T-cell (primary cell): ENCODE measurements at places on chromosomes 1 and 21. TPM values are rescaled to one million over a fixed set of nuclear protein-coding genes. Genes with fewer than 3 reads are reported as not detected.

Gene SKI
- 218 TPM for total RNA-seq

Gene NBPF10
- 3.6 TPM for total RNA-seq

Gene BNIPL
- total RNA-seq: 2.6 TPM

Gene APOBEC4
- not detected for total RNA-seq

Gene NUP210L
- total RNA-seq: 0.14 TPM

Gene SLC25A33
- total RNA-seq: 4.4 TPM

Gene ADGRL2
- total RNA-seq: 0.70 TPM

Gene SLC16A4
- total RNA-seq: 0.35 TPM

Gene LHX8
- not detected for total RNA-seq

Gene OLFML2B
- not detected for total RNA-seq

Gene FCRLB
- 0.61 TPM for total RNA-seq

Gene CYP4A22
- not detected for total RNA-seq

Gene LEFTY1
- 0.23 TPM for total RNA-seq

Gene ABCA4
- not detected for total RNA-seq

Gene CEP170
- total RNA-seq: 32.7 TPM

Gene S100A12
- total RNA-seq: not detected

Gene TMEM269
- total RNA-seq: 0.20 TPM

Gene UBASH3A
- total RNA-seq: 98.8 TPM

Gene ACKR1
- not detected for total RNA-seq

Gene CYB561D1
- total RNA-seq: 26.0 TPM

Gene SH2D2A
- total RNA-seq: 65.4 TPM

Gene TTC13
- 41.1 TPM for total RNA-seq

Gene OR2T33
- not detected for total RNA-seq
